ENCODE measurements at places on chromosomes 6 and 20.
A peak's percentile ranks its signal among the peaks of the same experiment; 100 is the strongest.

DNA sequence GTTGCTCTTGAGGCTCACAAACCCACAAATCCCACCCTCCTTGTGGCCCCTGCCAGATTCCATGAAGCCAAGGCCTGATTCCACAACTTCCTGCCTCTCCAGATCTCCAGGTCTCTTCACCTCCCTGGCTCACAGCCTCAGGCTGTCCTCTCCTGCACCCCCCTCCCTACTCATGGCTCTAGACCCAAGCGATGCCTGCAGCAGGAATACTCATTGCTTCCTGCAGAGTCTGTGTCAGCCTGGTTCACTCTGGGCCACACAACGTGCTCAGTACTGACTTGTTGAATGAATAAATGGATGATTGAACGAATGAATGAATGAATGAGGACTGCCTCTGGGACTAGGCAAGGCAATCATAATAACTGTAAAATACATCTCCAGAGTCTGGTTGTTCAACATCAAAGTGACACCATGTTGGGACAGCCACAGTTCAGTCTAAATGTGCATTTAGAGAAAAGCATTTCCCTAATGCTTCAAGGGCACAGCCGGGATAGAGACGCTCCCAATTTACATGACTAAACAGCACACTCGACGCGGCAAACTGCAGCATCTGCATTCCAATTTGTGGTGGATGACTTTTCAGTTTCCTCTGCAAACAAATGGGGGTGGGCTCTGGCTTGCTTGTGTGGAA lies 139.9 kb downstream of the GRM4 start:
- no peak for DNase-seq

DNA sequence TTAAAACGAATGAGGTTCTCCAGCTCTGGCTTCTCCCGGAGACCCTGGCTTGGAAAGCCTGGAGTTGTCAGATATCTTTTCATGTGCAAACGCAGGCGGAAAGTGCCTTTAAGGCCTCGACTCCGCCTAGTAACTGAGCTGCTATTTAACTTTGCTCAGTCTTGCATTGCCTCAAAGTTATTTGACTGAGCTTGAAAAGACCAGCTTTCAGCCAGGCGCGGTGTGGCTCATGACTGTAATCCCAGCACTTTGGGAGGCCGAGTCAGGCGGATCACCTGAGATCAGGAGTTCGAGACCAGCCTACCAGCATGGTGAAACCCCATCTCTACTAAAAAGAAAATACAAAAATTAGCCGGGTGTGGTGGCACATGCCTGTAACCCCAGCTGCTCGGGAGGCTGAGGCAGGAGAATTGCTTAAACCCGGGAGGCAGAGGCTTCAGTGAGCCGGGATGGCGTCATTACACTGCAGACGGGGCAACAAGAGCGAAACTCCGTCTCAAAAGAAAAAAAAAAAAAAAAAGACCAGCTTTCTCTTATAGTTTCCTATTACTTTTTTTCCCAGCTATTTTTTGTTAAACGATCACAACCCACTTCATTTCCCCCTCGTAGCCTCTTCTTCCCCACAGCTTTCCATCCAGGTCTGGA lies 1.9 kb downstream of the GCNT2 start:
- DNase-seq: no peak

- DNase-seq: no peak
These were observed 25.5 kb downstream of the IYD start for GRCh38 chr6:150394053-150394898.

DNA sequence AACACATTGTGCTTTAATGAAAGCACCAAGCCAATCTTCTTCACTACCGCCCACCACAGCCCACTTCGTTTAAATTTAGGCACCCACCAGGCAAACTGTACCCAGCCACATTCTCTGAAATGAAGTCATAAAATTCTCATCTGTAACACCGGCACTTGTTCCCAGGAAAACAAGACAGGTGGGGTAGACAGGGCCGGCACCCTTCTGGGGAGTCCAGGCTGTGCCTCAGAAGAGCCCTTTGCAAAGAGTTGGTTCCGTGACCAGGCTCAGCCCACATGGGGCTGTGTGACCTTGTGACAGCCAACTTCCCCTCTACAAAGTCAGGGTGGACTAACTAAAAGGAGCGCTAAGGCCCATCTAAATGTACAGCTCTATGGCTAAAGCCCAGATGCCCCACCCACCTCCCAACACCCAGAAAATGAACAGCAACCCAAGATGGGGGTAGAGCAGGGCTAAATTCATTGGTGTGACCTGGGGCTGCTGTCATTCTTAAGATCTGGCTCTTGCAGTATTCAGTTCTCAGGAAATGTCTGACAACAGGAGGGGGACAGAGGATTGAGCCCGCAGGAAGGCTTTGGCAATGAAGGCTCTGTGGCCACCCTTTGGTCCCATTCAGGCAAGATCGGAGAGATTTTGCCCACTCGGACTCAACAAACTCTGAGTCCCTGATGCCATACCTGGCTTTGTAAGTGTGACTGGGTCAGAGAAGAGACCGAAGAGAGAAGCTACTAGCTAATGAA lies 56.7 kb downstream of the TRERF1 start:
- no peak for DNase-seq

GRCh38 chr6:14520536-14520935 lies 403.0 kb downstream of the CD83 start:
- DNase-seq: no peak

DNA sequence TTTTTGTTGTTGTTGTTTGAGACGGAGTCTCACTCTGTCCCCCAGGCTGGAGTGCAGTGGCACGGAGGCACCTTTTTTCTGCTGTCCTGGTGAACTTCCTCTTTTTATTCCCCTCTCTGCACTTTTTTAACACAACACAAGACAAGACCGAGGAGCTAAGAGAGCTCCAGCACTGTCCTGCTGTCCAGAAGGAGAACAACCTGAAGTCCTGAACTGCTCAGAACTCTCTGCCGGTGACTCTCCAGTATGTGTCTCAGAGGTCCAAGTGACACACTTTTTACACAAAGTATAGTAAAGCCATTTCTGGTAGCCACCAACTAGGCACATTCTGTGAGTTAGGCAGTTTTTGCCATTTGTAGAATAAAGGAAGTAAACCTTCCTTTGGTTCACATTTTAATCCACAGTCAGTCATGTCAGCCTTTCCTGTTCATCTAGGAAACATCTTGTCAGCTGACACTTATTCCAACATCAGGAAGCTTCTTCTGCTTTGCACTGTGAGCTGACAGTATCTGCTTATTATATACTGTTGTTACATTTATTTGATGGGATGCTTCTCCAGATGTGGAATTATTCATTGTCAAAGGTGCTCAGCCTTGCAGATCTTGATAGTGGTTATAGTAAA lies 28.1 kb upstream of the TXNDC5 start:
- DNase-seq: no peak

DNA sequence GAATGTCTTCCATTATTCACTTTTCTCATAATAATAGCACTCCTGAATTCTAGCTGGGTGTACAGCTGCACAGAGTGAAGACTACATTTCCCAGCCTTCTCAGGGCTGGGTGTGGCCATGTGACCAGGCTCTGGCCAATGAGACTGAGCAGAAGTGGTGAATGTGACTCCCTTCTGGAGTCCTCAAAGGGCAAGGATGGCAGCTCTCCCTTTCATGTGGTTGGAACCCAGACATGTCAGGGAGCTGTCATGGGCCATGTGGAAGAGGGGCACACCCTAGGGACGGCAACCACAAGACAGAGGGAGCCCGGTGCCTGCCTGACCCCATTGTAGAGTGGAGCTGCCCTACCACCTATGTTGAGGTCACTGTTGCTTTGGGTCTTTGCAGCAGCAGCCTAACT lies 312.8 kb upstream of the SULF2 start:
- DNase-seq: no peak

- DNase-seq: no peak
These were observed 801.4 kb upstream of the EYS start for GRCh38 chr6:66508433-66508832.

GRCh38 chr6:21626756-21627155 lies 33.2 kb downstream of the SOX4 start:
- DNase-seq: no peak

- DNase-seq: no peak
These were observed 364.3 kb upstream of the HS3ST5 start for GRCh38 chr6:114707081-114707620.

GRCh38 chr20:62219992-62220665 lies at the start of gene HRH3:
Gene HRH3 (minus strand): TSS chr20:62220278. CDS start chr20:62219970, 308 bp downstream.
- DNase-seq: no peak

DNA sequence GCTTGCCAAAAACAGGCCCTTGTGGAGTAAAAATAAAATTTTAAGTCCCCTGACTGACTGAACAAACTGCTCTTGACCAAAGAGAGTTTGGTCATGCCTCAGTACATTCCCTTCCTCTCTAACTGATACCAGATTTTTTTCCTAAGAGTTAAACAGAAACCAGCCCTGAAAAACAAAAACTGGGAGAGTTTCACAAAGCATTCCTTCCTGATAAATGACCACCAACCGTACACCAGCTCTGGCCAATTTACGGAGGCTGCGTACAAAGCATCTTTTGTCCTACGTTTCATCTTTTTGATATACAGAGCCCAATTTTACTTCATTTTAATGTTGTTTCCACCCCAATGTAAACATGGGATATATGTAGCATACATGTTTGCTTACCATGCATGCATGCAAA lies 477.4 kb upstream of the HTR1E start:
- DNase-seq: no peak

GRCh38 chr6:145954985-145955384 lies 9.2 kb downstream of the SHPRH start:
- DNase-seq: no peak

DNA sequence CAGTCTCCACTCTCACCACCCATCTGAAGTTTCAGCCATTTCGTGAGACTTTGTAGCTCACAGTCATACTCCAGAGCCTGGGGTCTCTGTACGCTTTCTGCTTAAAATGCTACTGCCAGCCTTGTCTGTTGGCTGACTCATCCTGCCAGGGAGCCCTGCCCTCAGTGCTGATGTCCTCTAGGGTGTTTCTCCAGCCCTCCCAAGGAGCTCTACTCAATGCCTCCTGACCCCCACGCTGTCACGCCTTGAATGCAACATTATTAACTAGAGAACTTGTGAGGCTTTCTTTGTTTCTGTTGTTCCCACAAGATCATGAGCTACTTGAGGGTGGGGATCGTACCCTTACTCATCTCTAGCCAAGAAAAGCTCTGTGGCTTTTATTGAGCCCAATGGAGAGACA lies 20.1 kb downstream of the KIF16B start:
- DNase-seq: no peak

GRCh38 chr6:129583866-129584265 lies 126.1 kb downstream of the ARHGAP18 start:
- no peak for DNase-seq

GRCh38 chr20:32034581-32035425 lies 17.2 kb upstream of the HCK start:
- no peak for DNase-seq

DNA sequence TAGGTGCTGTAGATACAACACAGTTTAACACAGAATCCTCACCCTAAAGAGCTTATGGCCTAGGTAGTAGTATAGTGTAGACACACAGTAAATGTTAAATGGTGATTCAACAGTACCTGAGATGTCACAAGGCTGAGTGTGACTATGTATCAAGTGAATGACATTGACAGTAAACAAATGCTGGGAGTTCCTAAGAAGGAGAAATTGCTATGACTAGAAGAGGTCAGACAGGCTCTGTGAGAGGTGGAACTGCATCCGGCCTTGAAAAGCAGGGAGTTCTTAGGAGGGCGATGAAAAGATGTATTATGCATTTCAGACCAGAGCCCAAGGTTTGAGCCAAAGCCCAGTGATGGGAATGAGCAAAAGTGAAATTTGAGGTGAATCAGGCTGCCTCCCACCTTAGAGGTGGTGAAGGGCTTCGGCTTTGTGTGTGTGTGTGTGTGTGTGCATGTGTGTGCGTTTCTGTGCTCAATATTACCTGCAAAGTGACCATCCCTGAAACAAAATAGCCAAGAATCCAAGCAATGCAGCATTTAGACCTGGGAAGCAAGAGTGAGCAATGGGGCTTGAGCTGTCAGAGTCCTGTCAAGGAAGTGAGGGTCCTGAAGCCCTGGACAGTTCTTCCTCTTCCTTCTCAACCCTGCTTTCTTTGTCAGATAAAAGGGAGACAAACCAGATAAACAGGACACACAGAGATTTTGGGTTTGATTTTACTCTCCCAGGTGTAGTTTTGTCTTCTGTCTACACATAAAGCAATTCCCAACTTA lies 32.3 kb upstream of the CITED2 start:
- no peak for DNase-seq

- DNase-seq: no peak
These were observed 40.1 kb downstream of the ITPR3 start for GRCh38 chr6:33661106-33661838.

DNA sequence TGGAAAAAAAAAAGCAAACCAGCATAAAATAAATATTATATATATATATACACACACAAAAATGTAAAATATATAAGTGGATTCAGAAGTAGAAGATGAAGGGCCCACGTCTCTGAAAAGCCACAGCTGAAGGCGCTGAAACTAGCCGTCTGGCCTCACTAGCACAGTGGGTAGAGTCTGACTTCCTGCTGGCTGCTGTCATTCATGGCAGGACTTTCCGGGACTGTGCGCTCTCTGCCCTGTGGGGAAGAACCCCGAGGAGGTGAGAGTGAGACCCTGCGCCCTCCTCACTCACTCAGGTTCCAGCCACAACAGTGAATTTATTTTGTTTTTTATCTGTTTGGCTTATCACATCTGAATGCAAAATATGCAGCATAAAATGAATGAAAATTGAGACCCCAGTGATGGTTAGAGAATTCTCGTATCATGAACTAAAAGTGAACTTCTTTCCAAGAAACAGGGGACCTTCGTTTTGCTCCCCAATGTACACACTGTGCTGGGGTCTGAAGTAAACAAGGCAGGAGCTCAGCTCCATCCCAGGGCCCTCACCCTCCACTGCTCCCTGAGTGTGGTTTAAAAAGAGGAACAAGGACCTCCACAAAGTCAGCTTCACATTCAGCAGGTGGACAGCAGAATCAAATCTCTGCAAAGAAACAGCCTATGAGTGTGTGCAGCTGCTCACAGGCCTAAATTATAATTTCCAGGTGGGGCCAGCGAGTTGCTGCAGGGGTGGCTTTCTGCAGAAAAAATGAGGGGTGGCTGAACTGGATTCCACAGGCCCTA lies 1.3 kb upstream of the RAMACL start:
- no peak for DNase-seq

GRCh38 chr6:11538052-11538818 lies 686 bp downstream of the TMEM170B start:
- peak; percentile 2 for DNase-seq

- no peak for DNase-seq
These were observed 164.5 kb upstream of the CST7 start for GRCh38 chr20:24784607-24785006.

- no peak for DNase-seq
These were observed 6.6 kb downstream of the HLA-B start for GRCh38 chr6:31350196-31351032.

- DNase-seq: no peak
These were observed 545 bp downstream of the SLC35D3 start for GRCh38 chr6:136922685-136923006.

- no peak for DNase-seq
These were observed 24.9 kb upstream of the PHACTR2 start for GRCh38 chr6:143652841-143653331.

DNA sequence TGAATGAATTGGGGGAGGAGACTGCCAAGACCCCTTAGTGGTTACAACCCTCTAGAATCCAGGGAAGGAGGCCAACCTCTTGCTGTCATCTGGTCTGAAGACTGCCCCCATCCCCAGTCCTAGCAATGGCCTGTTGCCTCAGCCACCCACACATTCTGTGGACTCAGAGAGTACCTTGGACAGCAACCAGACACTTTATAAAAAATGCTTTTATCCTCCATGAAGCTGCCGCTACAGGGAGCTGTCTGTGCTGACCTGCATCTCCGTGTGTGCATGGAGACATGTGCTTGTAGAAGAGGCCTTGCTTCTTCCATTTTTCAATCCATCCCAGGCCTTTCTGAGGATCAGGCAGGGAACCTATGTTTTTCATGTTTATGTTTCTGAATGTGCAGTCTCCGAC lies 15.2 kb downstream of the CDH22 start:
- DNase-seq: no peak

Data from stimulated activated CD8-positive, alpha-beta memory T cell treated with anti-CD3 and anti-CD28 coated beads, Interleukin-4, amount 100 ng/mL, for 4 hours (primary cell).